ENCODE measurements at places on chromosomes 1 and 21. TPM values are rescaled to one million over a fixed set of nuclear protein-coding genes. Genes with fewer than 3 reads are reported as not detected.

Gene APCS
- not detected for total RNA-seq

Gene TMEM269
- not detected for total RNA-seq

Gene AMY1C
- not detected for total RNA-seq

Gene VPS45
- 25.4 TPM for total RNA-seq

Gene LORICRIN
- not detected for total RNA-seq

Gene ASTN1
- not detected for total RNA-seq

Gene OVAAL
- not detected for total RNA-seq

Gene ELAPOR1
- total RNA-seq, result 0.37 TPM

Gene TMPRSS15
- not detected for total RNA-seq

DNA sequence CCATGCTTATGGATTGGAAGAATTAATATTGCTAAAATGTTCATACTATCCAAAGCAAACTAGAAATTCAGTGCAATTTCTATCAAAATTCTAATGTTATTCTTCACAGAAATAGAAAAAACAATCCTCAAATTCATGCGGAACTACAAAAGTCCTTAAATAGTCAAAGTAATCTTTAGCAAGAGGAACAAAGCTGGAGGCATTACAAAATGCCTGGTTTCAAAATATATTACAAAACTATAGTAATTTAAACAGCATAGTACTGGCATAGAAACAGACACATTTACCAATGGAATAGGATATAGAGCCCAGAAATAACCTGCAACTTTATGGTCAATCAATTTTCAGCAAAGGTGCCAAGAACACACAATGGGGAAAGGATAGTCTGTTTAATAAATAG is 3.8 kb downstream of the CTSS start:
- no peak for DNase-seq

DNA sequence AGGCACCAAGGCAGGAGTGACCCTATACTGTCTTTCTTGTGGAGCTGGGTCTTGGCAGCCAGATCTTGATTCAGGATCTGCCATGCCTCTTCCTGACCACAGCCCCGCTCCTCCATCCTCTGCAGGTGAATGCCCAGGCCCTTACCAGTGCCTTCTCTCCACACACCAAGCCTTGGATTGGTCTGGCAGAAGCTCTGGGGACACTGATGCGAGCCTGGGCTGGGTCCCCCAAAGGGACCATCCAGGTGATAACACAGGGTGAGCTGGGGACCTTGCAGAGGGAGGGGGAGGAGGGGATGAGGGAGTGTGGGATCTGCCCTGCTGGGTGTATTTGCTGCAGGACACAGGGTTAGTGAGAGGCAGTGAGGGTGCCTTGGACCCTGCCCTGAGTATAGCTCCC is 28.4 kb downstream of the HMGCS2 start:
- DNase-seq, result no peak

DNA sequence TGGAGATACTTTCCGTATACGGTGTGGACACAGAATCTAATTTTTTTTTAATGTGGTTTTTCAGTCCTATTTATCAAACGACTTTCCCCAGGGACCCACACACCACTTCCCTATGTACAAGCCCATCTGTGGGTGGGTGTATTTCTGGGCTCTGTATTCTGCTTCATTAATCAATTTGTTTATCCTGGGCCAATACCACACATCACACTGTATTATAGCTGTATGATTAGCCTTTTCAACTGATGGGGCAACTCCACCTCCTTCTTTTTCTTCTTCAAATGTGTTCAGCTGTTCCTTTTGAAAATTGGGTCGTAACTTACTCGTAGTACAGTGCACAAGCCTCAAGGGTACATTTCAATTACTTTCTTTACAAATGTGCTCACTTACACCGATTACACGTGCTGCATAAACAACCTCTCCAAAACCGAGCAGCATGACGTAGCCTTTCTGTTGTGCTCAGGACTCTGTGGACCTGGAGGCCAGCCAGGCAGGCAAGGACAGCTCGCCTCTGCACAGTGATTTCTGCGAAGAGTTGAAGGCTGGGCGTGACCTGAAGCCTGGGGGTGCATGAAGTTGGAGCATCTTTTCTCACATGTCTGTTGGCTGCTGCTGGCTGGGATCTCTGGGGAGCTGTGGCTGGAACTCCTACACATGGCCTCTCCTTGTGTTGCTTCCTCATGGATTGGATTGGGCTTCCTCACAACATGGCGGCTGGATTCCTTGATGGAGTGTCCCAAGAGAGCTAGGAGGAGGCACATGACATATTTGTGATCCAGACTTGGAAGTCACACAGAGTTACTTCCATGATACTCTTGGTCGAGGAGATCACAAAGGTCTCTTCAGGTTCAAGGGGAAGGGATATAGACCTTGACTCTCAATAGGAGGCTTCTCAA is 126.5 kb downstream of the CRYAA start:
- DNase-seq, result no peak

- DNase-seq, result no peak
Measured at GRCh38 chr1:53552981-53553733, 94.0 kb downstream of the DMRTB1 start.

GRCh38 chr1:204435381-204435831 is 23.8 kb upstream of the PPP1R15B start:
- DNase-seq, result no peak

DNA sequence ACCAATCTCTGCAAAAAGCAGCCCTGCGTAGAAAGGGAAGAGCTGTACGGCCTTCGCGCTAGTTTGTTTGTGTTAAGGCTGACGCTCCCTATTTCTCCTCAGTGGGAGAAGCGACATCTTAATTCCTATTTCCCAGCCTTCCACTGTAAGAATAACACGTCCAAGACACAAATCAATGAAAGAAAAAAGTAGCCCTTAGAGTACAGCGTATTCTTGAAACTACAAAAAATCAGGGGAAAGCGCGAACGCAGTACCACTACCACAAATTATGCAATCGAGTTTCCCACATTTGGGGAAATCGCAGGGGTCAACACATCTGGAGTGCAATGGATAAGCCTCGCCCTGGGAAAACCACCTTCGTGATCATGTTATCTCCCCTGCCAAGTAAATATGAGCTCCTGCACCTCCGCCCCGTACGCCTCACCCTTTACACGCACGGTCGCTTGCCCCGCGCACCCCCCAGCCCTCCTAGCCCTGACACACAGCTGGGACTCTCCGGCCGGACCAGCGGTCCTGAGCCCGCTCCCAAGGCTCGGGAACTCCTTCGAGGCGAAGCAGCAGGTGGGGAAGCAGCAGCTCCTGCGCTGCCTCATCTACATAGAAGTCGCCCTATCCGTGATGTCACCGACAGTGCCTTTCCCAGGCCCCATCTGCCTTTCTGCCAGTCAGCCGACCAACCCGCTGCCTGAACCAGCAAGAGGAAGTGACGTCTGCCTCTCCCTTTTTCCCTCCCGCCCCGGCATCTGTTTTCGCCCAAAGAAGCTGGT is 94.7 kb downstream of the PPIAL4G start:
- peak; percentile 37 for DNase-seq

- DNase-seq, result no peak
Measured at GRCh38 chr1:185292237-185292636, 24.8 kb downstream of the IVNS1ABP start.

GRCh38 chr1:70674941-70675685 is 264.0 kb downstream of the CTH start:
- no peak for DNase-seq

- no peak for DNase-seq
Measured at GRCh38 chr1:203667616-203668015, 41.0 kb downstream of the ATP2B4 start.

All from dermis blood vessel endothelial cell (primary cell).